Activated CD4-positive, alpha-beta T cell treated with anti-CD3 and anti-CD28 coated beads, Interleukin-2, amount 10 ng/mL, durations not matched to agents 24 days and 14 days (primary cell): ENCODE measurements at places on chromosomes 7 and 10.

GRCh38 chr10:24554036-24554435 lies 169.7 kb downstream of the ARHGAP21 start:
- DNase-seq, result no peak

DNA sequence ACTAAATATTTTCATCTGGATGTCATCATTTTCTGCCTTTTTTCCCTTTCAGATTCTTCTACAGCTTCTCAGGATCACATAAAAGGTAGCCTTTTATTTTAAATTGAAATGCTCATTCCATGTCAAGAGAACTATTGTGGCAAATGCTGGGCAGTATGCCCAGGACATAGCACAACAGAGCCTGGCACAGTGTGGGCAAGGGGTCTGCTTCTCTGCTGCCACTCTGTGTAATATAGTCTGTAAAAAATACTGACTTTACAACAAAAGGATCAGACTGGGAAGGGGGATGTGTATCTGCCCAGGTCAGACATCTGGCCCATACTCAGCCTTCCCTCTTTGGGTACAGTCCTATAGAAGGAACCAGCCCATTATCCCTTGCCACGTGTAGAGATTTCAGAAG lies 62.7 kb downstream of the CUZD1 start:
- DNase-seq, result no peak

DNA sequence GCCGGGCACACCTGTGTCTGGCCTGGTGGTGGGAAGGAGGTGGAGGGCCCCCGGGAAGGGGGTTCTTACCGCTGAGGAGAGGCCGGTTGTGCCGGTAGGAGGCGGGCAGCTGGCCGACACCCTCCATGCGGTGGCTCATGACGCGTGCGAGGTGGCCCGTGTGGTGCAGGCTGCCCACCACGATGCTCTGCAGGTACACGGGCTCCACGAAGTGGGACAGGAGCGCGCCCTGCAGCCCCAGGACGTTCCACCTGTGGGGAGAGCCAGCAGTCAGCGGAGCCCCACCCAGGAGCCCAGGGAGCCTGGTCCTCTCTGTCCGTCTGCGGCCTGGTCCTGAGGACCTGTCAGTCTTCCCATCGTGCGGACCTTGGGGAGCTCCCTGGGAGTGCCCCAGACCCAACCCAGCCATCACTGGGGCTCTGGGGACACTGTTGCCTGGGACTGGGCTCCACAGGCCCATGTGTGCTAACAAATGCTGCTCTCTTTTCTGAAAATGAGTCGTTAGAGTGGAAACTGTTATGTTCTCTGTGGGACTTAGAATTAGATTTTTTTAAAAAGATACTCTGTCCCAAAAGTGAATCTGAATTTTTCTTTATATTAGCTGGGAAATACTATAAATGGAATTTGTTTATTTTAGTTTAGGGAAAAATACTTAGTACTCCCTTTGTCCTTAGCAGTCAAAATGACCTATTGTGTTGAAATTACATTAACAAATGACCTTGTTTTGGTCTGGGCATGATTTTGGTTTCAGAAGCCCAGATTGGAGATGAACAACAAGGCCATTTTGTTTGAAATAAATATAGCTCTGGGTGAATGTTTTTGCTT lies 143.9 kb downstream of the WDR37 start:
- no peak for DNase-seq

DNA sequence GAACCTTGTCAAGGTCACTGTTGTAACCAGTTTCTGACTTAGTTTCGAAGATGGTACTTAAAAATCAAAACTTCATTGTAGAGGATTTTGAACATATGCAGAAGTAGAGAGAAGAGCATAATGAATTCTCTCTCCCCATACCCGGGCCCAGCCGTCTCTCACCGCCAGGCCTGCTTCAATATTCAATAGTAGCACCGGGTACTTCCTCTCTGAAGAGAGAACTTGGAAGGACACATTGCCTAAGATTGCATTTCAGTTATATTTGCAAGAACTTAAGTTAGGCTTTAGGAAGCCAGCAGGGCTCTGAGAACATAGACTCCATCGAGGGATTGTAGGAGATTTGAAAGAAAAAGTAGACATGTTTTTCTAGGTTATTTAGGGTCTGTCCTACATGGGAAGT lies 19.1 kb downstream of the LMTK2 start:
- DNase-seq, result no peak
